Activated T-helper 1 cell treated with Interleukin-2 at 50 U/mL for 16 hours (primary cell): ENCODE measurements at places on chromosomes 1 and 21.

DNA sequence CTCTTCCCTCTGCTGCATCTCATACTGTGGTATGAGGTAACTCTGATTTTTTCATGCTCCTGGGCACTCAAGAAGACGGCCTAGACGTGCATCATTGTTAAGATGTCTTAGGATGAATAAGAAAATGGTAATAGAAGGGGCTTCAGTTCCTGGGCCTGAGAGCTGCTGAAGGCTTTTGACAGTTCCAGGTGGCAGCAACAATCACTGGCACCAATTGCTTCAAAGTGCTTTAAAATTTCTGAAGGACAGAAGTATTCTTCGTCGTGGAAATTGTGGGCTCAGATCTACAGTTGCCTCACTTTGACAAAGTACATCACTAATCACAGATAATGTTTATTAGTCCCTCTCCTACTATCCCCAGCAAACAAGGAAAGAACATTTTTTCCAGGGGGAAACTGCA is 536.6 kb upstream of the CAMK1G start:
- no peak for DNase-seq

- DNase-seq = no peak
These were observed 8.9 kb upstream of the IGFN1 start for GRCh38 chr1:201181726-201182125.

DNA sequence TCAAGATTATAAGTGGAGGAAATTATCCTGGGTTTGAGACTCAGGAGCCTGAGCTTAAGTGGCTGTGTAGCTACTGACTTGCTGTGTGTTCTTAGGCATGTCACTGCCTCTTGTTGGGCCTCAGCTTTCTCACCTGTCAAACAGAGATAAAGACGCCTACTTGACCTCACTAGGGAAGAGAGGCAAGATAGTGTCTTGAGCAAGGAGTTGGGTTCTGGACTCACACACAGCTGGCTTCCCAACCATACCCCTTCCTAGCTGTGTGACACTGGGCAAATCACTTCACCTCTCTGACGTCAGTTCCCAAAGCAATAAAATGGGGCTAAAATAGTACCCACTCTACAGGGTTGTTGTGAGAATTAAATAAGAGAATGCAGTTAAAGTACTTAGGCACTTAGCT is 11.6 kb upstream of the EPB41 start:
- no peak for DNase-seq

GRCh38 chr1:18922319-18922726 is 20.0 kb upstream of the ALDH4A1 start:
- no peak for DNase-seq

- DNase-seq = no peak
These were observed 104.5 kb downstream of the KCNJ6 start for GRCh38 chr21:37811711-37812110.

DNA sequence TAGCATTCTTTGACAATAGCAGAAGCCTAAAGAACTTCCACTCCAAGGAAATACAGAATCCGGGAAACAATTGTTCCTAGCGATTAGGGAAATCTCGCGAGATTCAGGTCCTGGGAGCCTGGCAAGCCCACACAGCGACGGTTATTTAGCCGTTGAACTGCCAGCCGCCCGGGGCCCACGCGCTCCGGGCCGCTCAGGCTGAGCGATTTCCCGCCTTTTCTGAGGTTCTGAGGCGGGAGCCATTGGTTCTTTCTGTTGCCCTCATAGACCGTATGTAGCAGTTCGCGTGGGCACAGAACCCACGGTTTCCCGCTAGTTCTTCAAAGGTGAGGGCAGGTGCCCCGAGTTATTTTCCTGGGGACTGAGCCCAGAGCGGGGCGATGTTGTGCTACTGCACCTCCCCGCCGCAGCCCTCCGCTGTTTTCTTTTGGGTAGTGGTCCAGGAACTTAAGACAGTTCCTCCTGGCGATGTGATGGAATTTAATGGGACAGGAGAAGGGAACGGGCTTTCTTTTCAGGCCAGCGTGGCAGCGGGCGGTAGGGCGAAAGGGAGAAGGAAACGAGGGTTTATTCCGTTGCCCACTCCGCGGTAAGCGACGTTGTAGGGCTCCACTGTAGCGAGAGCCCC is at the start of gene SYCP1:
Gene SYCP1 (plus strand): TSS at position 171 of the 628 bp plus-strand sequence. CDS start 602 bp downstream, outside the sequence.
- no peak for DNase-seq

DNA sequence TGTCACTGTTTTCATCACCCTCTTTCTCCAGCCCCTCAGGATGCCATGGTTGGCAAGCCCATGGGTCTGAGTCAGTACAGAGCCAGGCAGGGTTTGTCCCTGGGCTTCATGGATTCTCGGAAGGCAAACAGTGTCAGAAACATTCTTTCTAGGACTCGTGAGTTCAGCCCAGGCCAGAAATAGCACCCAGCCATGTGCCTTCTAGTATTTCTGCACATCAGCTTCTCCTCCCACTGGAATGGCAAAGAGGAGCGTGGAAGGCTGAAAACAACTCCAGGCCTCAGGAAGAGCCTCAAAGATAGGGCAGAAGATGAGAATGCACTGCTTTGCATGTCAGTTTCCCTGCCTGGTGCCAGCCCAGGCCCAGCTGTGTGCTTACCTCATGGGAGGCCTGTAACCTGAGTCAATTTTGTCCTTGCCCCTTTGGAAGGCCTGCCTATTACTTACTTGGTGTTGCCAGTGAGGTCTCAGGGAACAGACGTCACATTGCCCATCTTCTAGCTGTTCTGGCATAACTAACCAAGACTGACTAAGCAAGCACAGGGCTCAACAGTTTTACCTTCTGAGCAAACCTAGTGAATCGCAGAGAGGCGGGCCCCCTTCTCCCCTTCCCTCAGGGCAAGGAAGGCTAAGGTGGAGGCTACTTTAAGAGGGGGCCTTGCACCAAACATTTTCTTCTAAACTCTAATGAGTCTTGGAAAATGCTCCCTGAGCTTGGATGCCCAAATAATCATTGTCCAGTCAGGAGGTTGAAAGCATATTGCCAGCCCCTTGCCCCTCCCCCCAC is 42.4 kb downstream of the GLUL start:
- DNase-seq = no peak
